Stimulated activated CD4-positive, alpha-beta T cell treated with anti-CD3 and anti-CD28 coated beads, TNF-alpha, amount 100 ng/mL, for 1 hour (primary cell): ENCODE measurements at places on chromosomes 13 and 19.

GRCh38 chr19:18063463-18063862 lies 23.3 kb downstream of the IL12RB1 start:
- no peak for DNase-seq

GRCh38 chr13:27487776-27488175 lies 37.4 kb upstream of the MTIF3 start:
- DNase-seq = no peak

- DNase-seq = no peak
Observed at GRCh38 chr13:104831831-104832230, 1703.6 kb downstream of the EFNB2 start.

DNA sequence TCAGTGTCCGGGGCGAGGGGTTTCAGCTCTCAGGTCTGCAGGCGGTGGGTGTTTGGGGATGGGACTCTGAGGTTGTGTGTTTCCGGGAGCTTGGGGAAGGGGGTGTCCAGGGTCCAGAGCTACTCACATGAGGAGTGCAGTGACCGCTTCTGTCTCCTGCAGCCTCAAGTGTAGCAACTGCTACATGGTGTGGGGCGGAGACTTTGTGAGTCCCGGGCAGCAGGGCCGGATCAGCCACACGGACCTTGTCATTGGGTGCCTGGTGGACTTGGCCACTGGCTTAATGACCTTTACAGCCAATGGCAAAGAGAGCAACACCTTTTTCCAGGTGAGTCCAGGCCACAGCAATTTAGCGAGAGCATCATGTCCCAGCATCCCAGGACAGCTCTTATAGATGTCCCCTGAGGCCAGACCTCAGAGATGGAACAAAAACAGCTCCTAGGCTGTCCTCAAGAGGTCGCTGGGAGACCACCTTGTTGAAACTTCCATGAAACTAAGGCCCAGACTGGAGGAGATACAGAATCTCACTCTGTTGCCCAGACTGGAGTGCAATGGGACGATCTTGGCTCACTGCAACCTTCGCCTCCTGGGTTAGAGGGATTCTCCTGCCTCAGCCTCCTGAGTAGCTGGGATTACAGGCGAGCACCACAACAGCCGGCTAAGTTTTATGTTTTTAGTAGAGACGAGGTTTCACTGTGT lies 44.9 kb downstream of the RYR1 start:
- no peak for DNase-seq

- DNase-seq = no peak
Observed at GRCh38 chr13:26133286-26133685, 81.5 kb upstream of the SHISA2 start.

DNA sequence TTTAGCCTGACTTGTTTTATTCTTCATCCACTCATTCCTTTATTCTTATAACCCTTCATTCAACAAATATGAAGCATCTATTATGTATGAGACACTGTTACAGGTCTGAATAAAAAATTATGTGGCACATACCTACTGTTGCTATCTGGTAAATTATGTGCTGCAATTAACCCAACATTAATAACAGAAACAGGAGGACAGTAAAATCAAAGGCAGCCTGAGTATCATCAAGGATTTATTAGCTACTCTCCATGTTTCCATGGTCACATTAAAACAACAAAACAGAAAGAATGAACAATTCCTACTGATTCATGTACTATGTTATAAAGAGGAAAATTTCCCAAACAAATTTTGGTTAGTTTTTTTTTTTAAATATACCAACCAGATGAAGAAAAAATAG lies 43.9 kb downstream of the RAP2A start:
- no peak for DNase-seq
